NCI-H187 treated with DMSO at 0.1 percent for 48 hours (cell line): ENCODE measurements at places on chromosomes 16 and 17.

DNA sequence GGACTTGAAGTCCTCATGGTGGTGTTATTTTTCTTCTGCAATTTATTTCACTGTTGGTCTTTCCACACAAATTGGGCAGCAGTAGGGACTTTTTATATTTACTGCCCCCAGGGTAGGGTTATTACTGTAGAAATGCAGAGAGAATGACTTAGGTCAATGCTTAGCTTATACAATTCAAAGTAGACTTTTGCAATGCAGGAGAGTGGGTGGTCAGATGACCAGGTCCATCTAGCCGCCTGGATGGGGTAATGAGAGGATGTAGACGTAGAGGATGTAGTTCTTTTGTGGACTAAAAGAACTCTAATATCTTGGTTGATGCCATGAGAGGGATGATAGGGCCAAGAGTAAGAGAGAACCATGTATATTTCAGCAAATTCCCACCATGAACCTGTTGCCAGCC lies 2.7 kb upstream of the KRTAP17-1 start:
- no peak for DNase-seq

DNA sequence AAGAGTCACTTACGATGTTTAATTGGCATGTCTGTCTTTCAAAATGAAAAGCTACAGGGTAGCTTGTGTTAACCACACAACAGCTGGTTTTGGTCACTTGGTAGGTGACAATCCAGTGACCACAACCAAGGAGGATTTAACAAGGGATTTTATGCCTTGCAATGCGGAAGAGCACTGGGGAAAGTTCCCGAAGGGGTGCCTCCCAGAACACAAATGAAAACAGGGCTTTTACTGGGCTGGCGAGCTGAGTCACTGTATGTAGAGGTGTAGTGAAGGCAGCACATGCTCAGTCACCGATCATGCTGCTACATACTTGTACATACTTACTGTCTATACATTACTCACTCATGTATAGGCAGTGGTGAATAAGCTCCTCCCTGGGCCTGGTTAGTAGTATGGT lies 483.5 kb downstream of the CDH13 start:
- DNase-seq = no peak

DNA sequence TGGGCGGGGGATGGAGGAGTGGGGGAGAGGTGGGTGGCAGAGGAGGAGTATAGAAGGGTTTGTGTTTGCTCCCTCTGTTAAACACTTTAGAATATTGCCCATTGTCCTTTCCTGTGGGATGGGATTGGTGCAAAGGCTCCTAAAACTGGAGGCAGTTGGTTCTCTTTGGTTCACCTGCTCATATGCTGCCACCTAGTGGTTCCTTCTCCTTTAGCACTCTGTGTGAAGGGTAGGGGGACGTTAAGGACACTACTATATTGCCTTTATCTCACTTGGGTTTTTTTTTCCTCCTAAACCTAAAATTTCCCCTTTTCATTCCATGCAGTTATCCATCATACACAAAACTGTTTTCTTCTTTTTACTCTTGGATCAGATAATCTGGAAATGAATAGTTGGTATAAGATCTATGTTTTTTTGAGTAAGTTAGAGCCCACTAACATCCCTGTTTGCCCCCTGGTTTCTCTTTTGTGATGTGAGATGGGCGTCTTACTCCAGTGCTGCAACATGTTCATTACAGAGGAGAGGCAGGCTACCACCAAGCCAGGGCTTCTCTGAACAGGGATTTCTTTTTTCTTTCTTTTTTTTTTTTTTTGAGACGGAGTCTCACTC lies 23.8 kb downstream of the SNX11 start:
- DNase-seq = peak; percentile 67

GRCh38 chr16:74829637-74830036 lies 55.0 kb upstream of the FA2H start:
- no peak for DNase-seq

DNA sequence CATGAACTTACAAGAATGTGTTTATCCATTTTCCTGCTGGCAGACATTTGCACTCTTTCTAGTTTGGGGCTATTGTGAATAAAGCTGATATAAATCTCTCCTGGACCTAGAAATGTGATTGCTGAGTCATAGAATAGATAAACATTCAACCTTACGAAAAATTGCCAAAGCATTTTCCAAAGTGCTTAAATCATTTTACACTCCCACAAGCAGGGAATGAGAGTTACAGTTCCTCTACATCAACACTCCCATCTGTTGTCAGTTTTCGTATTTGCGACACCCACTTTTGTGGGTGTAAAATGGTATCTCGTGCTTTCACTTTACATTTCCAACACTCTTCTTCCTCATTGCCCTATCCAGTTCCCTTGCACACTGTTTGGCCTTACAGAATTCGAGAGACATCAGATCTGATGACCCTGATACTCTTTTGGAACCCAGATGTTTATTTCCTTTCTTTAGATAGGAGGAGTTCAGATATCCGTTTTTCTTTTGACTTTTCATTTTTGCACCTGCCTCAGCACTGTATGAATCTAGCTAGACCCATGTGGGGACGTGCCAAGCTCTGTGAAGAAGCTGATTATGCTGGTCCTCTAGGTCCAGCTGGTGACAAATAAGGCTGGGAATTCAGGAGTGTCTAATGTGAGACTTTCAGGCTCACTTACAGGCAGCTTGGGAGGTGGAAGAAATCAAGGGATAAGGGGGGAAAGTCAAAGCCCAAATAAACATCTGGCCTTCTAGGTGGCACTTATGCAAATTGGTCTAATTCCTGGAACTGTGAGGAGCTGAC lies 14.0 kb downstream of the SOX9 start:
- no peak for DNase-seq

- DNase-seq = no peak
These were observed 590 bp downstream of the TMEM219 start for GRCh38 chr16:29962344-29962994.

- no peak for DNase-seq
These were observed 15.8 kb downstream of the GPRC5C start for GRCh38 chr17:74447628-74448159.

GRCh38 chr17:44901411-44901921 lies 2.2 kb upstream of the EFTUD2 start:
- no peak for DNase-seq

DNA sequence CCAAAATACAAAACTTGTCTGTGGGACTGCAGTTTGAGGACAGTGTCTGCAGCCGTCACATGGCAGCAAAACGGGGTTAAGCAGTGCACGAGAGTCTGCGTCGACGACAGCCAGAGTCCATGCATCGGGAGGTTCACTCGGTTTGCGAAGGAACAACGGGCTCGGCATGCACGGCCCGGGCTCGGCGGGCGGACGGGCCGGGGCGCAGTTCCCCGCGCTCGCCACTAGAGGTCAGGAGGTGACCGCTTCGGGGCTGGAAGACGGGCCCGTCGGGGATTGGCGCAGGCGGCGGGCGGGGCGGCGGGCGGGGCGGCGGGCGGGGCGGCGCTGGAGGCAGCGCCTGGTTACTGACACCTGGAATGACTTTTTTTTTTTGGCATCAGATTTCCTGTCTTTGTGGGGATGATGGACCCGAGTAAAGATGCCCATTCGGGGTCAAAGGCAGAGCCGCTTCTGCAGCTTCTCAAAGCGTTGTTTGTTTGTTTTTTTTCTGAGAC lies 6.5 kb downstream of the SCGB1C2 start:
- DNase-seq = no peak

- no peak for DNase-seq
These were observed 1.8 kb upstream of the PRSS53 start for GRCh38 chr16:31090540-31090939.

- DNase-seq = no peak
These were observed 422.9 kb downstream of the WWOX start for GRCh38 chr16:78522327-78522726.

- DNase-seq = no peak
These were observed 21.5 kb upstream of the KIFC3 start for GRCh38 chr16:57823836-57824235.

- no peak for DNase-seq
These were observed 29.6 kb downstream of the RGS9 start for GRCh38 chr17:65166787-65167186.

GRCh38 chr17:10058921-10059683 lies 139.3 kb downstream of the GAS7 start:
- no peak for DNase-seq

GRCh38 chr16:82042846-82043245 lies 7.8 kb downstream of the HSD17B2 start:
- DNase-seq = no peak

DNA sequence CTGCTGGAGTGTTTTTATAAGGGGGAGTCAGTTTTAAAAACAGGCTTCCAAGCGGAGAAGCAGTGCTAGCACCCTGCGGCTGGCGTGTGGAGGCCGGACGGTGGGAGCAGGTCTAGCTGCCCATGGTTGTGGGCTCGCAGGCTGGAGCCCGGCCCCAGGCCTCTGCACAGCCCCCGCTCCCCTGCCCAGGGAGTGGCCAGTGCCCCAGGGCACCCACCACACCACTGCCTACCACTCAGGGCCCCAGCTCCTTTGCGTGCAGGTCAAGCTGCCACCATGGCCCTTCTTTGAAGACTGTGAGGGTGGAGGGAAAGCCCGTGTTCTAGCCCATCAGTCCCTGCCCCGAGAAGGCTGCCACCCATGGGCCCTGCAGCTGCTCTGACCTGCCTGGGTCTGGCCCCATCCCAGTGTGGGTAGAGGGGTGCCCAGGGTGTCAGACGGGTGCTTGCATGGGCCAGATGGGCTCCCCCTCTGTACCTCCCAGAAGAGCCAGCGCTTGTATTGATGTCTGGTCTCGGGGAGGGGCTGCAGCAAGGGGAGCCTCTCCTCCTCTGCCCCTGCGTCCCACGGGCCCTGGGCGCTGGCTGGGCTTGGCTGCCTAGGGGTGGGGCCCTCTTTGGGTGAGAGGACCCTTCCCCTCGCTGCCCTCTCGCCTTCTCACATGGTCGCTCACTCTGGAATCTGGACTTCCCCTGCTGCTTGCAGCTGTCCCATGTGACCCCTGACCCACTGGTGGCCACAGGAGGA lies 1.5 kb upstream of the NUDT16L1 start:
- DNase-seq = no peak

DNA sequence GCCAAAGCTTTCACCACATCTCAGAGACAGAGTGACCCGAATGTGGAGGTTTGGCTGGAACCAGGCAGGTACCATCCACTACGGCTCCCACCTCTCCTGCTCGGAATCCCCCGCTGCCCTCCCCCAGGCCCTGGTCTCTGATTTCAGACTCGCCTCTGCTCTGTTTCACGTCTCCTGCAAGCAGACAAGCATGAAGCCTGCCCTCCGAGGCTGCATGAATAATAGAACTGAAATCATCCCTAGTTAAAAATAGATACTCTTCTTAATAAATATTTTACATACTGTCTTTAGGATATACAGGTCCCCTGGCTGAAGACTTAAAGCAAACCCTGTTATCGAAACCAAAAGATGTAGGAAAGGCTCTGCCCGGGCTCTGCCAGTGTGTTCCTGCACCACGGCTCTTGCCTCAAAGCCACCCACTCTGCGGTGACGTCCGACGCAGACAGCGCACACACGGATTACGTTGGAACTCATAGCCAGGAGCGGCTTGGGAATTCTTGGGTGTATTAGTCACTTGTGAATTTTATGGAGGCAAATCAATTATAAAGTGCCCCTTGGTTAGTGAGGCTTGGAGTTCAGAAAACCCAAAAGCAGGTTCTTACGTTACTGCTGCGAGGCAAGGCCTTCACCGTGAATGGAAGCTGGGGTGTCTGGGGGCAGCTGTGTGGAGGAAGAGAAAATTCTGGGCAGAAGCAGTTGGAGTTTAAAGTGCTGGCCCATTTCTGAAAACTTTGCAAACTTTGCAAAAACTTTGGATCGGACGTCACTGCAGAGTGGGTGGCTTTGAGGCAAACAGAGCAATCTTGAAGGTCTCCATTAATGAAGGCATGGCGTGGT lies 25.6 kb upstream of the NPTX1 start:
- DNase-seq = no peak

DNA sequence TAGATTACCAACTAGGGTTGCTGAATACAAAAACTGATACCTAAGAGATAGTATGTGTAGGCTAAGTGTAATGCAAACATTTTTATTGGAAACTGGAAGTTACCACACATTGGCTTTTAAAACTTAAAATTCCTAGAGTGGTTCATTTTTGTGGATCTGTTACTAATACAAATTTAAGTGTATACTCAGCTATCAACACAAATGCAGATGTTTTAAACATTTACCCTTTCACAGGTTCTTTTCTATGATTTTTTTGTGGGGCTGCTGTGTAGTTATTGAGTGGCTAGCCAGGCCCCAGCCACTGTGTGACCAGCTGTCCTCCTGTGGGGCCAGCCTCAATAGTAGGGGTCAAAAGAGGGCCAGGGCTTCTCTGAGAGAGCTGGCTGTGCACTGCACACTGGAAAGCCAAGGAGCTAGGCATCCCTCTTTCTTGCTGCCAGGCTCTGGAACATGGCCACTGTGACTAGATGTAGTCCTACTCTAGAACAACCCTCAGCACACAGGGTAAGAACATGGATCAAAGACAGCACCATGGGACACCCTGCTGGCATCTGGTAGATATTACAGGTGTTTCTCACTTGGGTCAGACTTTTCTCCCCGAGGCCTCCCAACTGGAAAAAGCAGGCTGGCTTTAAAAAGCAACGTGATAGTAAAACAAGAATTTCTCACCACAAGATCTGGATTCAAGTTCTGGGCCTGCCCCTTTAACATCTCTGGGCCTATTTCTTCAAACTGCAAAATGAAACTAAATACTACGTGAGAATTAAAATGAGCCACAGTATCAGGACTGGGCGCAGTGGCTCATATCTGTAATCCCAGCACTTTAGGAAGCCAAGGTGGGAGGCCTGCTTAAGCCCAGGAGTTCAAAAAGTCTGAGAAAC lies 7.3 kb upstream of the VEZF1 start:
- DNase-seq = peak; percentile 64

DNA sequence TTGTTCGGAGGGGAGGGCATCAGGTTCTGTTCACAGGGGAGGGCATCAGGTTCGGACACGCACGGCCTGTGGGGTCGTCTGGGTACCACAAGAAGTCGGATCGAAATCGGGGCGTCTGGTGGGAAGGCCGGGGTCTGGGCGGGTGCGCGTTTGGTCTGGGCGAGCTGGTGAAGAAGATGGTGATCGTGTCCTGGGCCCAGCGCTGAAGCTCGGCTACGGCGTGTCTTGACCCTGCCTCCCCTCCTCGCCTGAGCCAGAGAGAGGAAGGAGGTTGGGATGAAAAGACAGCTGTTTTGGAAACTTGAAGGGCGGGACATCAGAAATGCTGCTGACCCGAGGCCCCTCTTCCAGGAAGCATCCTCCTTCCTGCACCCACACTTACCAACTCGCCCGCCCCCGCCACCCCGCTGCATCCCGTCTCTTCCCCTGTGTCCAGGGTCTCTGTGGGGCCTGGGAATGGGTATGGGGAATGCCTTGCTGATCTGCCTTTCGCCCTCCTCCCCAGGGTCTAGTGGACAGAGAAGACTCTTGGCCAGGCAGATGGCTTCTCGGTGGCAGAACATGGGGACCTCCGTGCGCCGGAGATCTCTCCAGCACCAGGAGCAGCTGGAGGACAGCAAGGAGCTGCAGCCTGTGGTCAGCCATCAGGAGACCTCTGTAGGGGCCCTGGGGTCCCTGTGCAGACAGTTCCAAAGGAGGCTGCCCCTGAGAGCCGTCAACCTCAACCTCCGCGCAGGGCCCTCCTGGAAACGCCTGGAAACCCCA lies 498 bp downstream of the PIMREG start:
- no peak for DNase-seq

DNA sequence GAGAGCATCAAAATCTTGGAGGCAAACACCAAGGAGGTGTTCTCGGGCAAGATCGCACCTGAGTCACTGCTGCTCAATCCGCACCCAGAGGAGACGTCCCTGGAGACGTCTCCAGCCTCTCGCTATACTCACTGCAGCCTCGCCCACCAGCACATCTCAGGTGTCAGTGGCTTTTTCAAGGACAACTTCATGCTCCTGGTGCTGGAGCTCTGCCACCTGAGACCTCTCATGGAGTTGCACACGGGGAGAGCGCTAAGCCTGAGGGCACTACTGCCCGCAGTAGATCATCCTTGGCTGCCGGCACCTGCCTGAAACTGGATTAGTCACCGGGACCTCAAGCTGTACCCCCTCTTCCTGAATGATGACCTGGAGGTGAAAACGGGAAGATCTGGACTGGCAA lies 2.6 kb upstream of the MBTPS1 start:
- DNase-seq = no peak
